ENCODE measurements at places on chromosomes 4 and X.

DNA sequence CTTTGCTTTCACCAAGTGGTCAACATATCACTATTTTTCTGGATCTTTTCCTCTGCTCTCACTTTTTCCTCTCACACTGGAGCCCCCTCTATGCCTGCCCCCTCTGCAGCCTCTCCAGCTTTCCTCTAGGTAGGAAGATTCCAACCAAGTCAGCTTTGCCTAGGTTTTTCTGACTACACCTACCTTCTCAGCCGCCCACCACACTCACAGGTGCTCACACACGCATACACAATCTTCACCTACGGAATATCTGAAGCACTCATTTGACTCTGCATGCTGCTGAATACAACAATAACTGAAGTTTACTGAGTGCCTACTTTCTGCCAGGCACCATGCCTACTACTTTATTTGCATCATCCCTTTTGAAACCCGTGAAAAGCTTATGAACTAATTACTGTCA is 328.0 kb downstream of the PPP3CA start:
- DNase-seq, result no peak

GRCh38 chr4:136664988-136665387 is 867.3 kb downstream of the PCDH18 start:
- DNase-seq, result no peak

GRCh38 chr4:127048376-127049044 is 584.2 kb upstream of the INTU start:
- no peak for DNase-seq

DNA sequence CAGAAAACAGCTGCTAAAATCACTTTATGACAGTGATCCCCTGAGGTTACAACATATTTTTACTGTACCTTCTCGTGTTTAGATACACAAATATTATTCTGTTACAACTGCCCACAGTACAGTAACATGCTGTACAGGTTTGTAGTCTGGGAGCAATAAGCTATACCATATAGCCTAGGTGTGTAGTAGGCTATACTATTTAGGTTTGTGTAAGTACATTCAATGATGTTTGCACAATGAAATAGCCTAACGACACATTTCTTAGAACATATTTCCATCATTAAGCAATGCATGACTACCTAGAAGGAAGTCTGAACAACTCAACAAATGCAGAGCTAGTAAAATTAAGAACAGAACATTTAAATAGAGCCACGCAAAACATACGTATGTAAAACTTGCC is 112.7 kb downstream of the ZAR1 start:
- no peak for DNase-seq

- no peak for DNase-seq
Measured at GRCh38 chr4:95362906-95363558, 185.7 kb downstream of the UNC5C start.

DNA sequence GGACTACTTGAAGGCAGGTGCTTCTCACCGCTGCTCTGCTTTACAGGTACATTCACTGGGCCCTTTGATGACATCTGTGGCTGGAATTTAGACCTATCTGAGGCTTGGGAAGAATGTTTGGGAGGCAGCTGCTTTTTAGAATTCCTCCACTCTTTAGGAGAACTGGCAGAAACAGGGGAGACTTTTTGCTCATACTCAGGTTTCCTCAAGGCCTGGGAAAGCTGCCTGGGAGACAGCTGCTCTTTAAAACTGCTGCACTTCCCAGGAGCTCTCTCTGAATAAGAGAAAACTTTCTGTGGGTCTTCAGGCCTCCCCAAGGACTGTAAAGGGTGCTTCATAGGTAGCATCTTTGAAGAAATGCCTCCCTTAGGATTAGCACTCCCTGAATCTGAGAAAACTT is 14.3 kb downstream of the CT47C1 start:
- DNase-seq, result no peak

- no peak for DNase-seq
Measured at GRCh38 chr4:152099555-152099954, 338.7 kb upstream of the GATB start.

GRCh38 chr4:122661176-122662160 is 40.6 kb upstream of the IL21 start:
- no peak for DNase-seq

- DNase-seq, result no peak
Measured at GRCh38 chrX:68721991-68722860, 74.8 kb downstream of the STARD8 start.

DNA sequence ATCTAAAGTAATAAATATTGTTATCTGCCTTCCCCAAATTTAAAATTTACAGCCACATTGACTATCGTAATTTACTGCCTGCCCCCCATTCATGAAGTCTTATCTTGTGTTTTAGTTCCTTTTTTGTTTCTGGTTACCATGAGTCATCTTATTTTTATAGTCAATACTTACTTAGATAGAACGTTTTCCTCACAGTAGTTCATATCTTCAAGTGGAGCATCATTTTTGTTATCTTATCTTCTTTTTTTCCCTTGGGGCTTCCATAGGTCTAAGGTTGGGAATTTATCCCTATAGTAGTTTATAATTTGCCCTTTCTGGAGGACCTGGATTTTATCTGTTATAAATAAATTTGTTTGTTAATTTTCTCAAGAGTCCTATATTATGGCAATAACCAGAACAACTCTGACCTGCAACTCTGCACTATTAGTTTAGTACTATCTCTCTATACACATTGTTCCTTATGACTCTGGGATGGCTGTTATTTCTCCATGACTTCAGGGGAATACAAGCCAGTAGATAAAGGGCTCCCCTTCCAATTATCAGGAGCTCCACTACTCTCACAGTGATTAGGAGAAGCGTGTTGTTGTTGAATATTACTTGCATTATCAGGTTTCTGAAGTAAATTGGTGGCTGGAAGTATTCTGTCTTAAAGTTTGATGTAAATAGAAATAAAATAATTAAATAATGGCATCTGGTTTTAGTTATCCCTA is 330.6 kb downstream of the GALNTL6 start:
- DNase-seq, result no peak

DNA sequence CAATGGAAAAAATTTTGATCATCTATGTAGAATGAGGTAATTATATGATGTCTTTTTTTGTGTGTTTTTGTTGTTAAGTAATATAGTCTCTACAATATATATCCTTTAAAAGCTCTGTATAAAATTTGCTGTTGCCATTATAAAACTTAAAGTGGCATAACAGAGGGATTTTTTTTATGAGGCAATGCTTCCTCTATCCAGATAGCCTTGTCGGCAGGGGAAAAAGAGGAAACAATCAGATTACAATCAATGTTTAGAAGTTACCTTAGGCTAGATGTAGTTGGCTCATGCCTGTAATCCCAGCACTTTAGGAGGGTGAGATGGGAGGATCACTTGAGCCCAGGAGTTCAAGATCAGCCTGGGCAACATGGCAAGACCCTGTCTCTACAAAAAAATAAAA is 86.8 kb downstream of the DIAPH2 start:
- no peak for DNase-seq

GRCh38 chr4:101229116-101229515 is 118.2 kb downstream of the PPP3CA start:
- no peak for DNase-seq

DNA sequence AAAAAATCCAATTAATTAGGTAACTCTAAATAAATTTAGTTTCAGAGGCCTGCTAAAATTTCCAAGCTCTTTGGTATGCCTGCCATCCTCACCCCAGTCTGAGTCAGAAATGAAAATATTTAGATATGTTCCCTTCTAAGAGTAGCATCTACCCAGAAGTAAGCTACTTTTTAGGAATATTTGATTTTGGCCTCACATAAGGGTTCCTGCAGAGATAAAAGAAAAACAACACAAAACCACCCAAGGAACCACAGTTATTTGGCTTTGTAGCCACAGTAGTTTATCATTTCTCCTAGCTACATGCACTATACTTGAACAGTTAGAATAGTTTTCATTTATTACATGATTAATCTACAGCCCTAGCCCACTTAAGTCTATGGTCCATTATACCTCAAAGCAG is 192.6 kb upstream of the FAM241A start:
- DNase-seq, result no peak

GRCh38 chrX:46733226-46733625 is 25.7 kb downstream of the SLC9A7 start:
- no peak for DNase-seq

DNA sequence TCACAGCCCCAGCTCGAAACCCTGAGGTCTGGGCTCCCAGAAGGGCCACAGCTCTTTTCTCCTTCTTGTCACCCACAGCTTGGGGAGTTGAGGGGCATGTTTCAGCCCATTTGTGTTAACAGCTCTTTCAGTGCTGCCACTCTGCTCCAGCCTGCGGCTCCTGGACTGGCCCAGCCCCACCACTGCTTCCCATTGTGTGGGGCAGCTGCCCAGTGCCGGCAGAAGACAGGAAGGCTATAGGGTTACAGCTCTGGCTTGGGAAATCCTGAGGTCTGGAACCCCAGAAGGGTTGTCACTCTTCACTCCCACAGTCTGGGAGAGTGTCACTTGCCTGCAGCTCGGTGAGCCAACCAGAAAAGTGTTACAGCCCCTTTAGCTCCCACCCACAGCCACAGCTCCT is 7.0 kb upstream of the HNRNPD start:
- no peak for DNase-seq

DNA sequence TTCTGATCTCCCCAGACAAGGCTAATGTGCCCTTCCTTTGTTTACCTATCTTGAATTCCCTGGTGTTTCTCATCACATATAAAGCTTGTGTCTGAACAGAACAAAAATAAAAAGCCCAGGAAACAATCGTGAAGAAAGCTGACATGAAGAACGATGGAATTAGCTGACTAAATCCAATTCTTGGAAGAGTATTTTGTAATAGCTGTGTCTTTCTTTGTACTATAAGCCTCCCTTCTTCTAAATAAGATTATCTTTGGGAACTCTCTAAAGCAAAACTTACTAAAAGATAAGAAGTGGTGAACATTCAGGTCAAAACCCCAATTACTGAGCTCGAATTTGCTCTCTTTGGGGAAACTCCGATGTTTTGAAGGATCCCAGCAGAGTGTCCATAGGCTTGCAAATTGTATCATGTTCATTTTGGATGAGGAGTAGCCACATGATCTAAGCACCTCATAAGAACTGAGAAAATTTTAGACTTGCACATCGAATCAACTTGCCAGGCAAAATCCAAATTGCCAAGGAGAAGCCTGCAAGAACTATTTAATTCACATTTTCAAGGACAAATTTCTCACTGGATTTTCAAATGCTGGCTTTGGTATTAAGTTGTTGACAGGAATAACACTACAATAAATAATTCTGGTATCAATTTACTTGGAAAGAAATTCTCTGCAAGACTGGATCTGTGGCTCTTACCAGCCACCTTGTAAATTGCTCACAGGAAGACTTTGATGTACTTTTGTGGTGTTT is 106.2 kb downstream of the LNX1 start:
- no peak for DNase-seq

DNA sequence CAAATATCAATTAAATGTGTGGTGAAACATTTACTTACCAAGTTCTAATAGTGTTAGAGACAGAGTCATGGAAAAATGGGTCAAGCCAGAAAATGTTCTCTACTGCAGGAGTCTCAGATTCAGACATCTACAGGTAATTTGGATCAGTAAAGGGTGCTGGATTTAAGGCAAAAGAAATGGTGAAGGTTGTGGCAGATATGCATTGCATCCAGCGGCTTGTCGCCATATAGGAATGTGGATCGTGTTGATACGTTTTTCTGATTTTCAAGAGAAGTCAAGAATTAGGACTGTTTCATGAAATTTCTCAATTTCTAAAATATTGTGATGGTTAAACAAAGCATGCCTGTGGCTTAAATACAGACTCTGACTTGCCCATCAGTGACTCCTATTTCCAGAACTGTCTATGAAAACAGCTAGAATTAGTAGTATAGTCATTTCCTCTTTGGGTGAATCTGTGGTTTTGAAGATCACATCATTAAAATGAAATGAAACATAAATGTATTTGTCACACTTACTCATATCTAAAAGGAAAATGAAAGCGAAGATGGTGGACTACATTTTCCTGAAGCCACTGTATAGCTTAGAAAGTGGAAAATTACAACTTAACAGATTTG is 110.1 kb upstream of the VEGFC start:
- no peak for DNase-seq

Measured in activated CD4-positive, alpha-beta T cell treated with anti-CD3 and anti-CD28 coated beads for 4 hours (primary cell).